ENCODE measurements at places on chromosomes 11 and 22. TPM values are rescaled to one million over a fixed set of nuclear protein-coding genes. Genes with fewer than 3 reads are reported as not detected.

The ISX gene
- total RNA-seq: 0.06 TPM

The OR10D3 gene
- not detected for total RNA-seq

The DGCR6 gene
- 6.4 TPM for total RNA-seq

The PDGFD gene
- total RNA-seq: 24.3 TPM

The GLYATL2 gene
- 0.82 TPM for total RNA-seq

The LSP1 gene
- total RNA-seq: 23.6 TPM

The AIFM3 gene
- total RNA-seq: 0.99 TPM

The ZW10 gene
- 17.7 TPM for total RNA-seq

The INPP5J gene
- total RNA-seq: 5.0 TPM

The RTL10 gene
- 16.8 TPM for total RNA-seq

The OR5A1 gene
- total RNA-seq: not detected

The OMP gene
- 1.2 TPM for total RNA-seq

The CALCB gene
- total RNA-seq: 1.9 TPM

The DLG2 gene
- 21.3 TPM for total RNA-seq

The NR1H3 gene
- total RNA-seq: 37.8 TPM

The PRR33 gene
- total RNA-seq: 1.3 TPM

The ARHGAP8 gene
- total RNA-seq: 14.8 TPM

The APOL4 gene
- total RNA-seq: 6.3 TPM

The ZC3H12C gene
- total RNA-seq: 10.7 TPM

The SLC22A9 gene
- not detected for total RNA-seq

The CD3E gene
- 0.82 TPM for total RNA-seq

The MS4A3 gene
- 8.8 TPM for total RNA-seq

The FBLN1 gene
- total RNA-seq: 145 TPM

The RFPL1 gene
- not detected for total RNA-seq

The KCNA4 gene
- 1.3 TPM for total RNA-seq

The APOBEC3C gene
- total RNA-seq: 4.4 TPM

The OR2AG2 gene
- total RNA-seq: 0.18 TPM

The DMC1 gene
- 2.9 TPM for total RNA-seq

The FADS2 gene
- 35.3 TPM for total RNA-seq
